Stimulated activated naive CD4-positive, alpha-beta T cell (primary cell): ENCODE measurements at places on chromosomes 2 and 18.
A peak's percentile ranks its signal among the peaks of the same experiment; 100 is the strongest.

GRCh38 chr2:172086241-172087206 lies 1.2 kb downstream of the DLX1 start:
- peak; percentile 70 for DNase-seq

GRCh38 chr2:136490100-136490499 lies 275.2 kb upstream of the THSD7B start:
- DNase-seq = no peak

DNA sequence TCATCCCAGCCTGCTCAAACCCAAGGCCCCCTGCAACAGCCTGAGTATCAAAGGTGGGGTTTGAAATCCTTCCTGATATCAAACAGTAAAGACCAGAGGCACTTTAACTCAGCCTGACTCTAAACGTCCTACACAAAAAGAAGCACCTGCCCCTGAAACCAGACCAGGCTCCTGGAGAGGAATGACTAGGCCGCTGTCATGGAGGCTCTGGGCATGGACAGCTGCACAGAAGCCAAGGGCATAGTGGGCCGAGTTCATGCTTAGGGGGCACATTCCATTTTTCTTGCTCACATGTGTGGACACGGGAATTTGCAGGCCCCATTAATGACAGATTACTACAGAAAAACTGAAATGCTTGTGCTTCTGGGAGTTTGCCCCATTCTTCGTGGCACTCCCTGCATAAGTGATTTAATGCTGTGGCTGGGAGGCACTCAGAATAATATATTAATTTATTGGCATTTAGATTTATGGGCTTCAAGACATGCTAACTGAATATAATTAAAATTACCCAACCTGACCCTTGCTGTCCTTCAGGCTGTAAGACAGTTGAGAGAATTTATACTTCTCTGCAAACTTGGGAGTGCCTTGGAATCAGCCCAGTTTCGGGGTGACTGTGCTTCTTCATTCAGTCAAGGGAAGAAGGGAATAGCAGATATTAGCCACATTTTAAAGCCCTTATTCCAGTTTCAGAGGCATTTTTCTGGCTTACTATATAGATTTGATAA lies 105.5 kb downstream of the GYPC start:
- no peak for DNase-seq

DNA sequence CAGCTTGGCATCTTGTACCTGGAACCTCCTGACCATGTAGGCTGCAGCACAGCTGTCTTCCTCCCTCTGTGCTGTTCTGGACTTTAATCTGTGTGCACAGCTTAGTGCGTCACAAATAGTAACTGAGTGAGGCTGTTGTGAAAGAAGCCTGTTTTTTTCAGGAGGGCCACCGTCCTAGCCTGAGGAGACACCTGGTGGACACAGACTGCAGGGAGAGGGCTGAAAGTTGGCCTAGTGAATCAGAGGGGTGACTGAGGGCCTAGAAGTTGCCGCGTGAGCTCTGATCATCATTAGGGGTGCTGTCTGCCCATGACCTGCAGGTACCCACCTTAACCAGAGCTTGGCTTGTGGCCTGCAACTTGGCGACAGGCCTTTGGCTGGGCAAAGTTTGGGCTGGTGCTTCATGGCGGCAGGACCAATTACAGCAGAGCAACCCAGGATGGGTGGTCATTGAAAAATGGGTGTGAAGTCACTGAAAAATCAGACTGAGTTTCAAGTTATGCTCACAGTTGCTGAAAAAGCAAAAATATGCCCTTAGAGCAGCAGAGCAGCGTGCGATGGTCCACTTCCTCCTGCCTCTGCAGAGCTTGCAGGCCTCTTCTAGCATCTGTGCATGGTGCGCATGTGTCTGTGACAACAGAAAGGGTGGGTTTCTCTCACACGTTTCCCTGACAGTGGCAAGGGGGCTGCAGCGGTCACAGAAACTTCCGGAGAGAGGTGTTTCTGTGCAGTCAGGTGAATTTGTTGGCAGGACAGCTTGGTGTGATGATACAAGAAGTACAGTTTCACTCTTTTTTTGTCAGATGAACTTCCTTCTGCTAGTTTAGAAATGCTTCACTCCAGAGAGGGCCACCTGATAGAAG lies 9.6 kb downstream of the GDF7 start:
- no peak for DNase-seq

GRCh38 chr18:49884959-49885358 lies 71.6 kb upstream of the ACAA2 start:
- DNase-seq = no peak

DNA sequence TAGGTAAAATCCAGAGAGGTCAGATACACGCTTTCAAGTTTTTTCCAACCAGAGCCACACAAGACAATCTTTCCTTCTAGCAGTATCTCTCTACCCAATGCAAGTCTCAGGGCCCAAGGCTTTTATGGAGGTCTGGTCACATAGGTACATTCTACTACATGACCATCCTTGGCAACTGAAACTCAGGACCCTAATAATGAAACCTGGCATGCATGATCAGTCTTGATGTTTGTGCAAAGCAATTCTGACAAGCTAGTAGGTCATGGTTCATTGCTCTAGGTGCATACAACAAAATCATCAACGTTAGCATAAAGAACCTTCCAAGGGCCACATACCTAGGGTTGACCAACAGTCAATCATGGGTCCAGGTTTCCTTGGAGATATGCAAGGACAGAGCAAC lies 33.2 kb upstream of the CCDC88A start:
- DNase-seq = no peak

GRCh38 chr18:7622721-7623120 lies 55.6 kb downstream of the PTPRM start:
- DNase-seq = no peak

- DNase-seq = no peak
Measured at GRCh38 chr2:80246534-80246933, 58.0 kb downstream of the LRRTM1 start.

- no peak for DNase-seq
Measured at GRCh38 chr2:181853696-181854095, 37.8 kb upstream of the ITPRID2 start.

- DNase-seq = no peak
Measured at GRCh38 chr2:223465793-223466192, 136.4 kb downstream of the SCG2 start.

DNA sequence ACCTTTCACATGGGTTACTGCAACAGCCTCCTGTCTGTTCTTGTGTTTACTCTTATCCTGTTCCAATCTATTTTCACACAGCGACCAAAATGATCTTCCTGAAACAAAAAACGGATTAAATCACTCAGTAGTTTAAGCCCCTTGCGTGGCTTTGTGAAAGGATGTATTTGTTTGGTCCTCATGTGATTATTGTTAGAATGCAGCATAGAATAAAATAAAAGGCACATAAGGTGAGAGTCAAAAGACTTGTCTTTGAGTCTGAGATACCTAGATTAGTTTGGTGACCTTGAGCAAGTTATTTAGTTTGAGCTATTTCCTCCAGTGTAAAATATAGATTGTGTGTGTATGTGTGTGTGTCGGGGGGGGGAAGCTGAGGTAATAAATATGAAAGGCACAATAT lies 72.4 kb downstream of the EML4 start:
- DNase-seq = no peak

DNA sequence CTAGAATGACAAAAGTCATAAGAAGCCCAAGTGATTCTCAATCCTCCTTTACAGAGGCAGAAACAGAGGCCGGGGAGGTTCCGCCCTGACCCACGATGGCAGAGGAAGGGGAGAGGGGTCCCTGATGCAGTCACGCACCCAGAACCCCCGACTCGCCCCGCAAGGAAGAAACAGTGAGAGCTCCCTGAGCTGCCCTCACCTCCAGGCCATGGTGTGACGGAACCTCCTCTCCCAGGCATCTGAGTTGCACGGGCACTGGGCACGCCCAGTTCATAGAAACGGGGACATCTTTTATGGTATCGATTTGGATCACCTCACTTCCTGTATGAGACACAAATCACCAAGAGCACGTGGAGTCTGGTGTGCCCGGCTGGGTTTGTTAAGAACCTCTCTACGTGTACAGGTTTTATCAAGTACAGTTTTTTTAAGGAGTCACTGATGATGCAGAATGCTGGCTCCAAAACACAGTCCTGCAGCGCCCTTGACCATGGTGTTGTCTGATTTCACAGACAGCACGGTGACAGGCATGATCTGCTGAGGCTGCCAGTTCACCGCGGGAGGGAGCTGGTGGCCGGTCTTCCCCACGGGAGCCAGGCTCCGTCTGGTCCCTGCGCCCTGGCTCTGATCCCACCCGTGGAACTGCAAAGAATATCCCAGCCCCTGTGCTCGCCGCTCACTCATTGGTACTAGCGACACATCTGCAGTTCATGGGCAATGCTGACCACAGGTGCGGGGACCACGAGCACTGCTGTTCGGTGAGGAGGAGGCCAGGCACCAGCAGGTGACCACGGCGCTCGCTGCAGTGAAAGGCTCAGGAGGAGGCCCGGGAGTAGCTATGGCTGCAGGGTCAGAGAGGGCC lies 35.6 kb downstream of the PXDN start:
- DNase-seq = no peak

GRCh38 chr2:159146996-159147666 lies 139.4 kb downstream of the WDSUB1 start:
- peak; percentile 19 for DNase-seq

- DNase-seq = no peak
Measured at GRCh38 chr2:51329512-51329911, 297.6 kb upstream of the NRXN1 start.

DNA sequence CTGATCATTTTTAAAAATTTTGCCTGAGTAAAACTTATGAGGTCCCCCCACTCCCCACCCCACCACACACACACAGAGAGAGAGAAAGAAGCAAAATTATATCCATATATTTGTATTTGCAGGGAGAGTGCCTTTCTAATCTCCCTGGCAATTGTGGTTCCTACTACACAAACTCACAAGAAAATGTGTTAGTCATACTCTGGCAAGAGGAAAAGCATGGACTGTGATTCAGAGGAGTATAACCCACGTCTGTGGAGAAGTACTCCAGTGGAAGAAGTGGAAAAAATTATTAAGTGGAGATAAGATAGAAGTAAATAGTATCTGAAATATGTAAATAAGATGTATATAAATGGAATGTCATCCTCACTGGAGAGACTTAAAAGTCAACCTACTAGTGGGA lies 114.0 kb downstream of the DSEL start:
- no peak for DNase-seq

DNA sequence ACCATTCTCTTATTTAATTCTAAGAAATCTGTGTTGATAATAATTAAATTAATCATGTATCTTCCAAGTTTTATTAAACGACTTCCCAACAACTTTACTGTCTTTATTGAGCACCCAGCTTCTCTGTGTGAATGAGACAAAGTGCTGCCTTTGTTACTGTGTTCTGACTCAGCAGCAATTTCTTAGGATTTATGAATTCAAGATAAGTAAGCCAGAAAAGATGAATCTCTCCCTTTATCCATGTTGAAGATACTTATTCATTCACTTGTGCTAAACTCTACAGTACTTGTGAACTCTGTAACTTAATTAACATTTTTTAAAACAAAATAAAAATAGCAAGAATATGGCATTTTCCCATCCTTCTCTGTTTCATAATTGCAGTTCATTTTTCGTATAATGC lies 1403.3 kb upstream of the DDX18 start:
- DNase-seq = no peak

- DNase-seq = no peak
Measured at GRCh38 chr2:226763320-226763719, 36.3 kb downstream of the IRS1 start.
